ENCODE measurements at places on chromosomes 2 and 18.

DNA sequence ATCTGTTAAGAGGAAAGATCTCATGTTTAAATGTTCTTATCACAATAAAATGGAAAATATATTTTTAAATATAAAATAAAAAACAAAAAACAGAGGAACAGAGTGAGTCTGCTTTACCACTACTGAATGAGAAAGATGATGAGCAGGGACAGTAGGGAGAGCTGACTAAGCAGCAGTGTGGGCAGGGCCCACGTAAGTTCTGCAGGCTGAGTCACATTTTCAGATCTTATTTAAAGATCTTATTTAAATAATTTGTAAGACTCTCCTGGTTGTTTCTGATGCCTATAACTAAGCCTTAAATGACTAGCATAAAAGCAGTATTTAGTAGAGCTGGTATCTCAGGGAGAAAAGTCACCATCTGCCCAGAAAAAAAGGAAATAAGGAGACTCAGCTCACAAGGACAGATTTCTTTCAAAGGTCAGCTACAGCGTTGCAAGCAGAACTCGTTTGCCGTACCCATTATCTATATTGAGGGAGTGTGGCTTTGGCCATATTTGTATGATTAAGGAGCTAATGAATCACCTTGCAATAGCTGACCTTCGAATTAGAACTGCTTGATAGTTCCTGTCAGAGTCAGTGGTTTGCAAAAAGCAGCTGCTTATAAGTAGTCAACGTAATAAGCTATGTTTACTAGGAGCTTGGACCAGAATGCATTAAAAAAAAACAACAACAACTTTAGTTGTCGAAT is 322.1 kb upstream of the CHAC2 start:
- no peak for DNase-seq

DNA sequence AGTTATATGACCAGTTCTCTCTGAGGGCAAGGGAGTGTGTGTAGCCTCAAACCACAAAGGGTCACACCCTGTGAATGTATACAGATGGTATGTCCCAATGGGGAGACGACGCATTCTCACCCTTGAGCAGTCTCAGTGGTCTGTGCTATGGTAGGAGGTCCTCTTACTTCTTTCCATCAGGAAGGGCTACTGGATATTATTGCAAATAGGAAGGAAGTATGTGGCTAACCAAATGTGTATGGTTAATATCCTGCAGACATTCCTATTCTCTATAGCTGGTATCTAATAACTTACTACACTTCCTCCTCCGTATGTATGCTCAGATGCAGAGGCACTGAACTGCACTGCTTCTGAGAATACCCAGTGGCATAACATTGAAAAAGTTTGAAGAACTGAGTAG is 306.7 kb upstream of the CCDC68 start:
- no peak for DNase-seq

GRCh38 chr18:40124107-40124506 is 1830.9 kb upstream of the PIK3C3 start:
- no peak for DNase-seq

DNA sequence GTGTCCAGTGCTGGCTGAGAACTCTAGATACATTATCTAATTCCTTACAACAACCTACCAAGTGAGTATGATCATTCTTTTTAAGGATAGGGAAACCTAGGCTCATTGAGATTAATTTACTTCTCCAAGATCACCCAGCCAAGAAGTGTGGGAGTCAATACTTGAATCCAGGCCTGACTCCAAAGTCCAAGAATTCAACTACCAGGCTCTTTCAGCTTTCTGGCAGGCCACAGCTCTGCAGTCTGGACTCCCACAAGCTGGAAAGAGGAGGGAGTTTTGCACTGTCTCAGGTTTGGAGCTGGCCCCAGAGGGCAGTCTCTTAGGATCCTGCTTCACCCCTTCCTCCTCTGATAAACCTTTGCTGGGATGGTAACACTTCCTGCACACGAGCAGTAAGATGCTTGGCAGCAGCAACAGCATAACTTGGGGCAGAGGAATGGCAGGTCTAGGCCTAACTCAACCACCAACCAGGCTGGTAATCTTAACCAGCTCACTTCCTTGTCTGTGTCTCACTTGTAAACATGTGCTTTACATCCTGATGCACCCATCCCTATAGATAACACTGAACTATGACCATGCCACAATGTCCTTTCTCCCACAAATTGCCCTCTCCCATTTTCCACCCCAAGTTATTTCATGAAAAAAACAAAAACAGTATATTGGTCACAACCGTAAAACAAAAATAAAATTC is 111.1 kb upstream of the ACAA2 start:
- DNase-seq = no peak

DNA sequence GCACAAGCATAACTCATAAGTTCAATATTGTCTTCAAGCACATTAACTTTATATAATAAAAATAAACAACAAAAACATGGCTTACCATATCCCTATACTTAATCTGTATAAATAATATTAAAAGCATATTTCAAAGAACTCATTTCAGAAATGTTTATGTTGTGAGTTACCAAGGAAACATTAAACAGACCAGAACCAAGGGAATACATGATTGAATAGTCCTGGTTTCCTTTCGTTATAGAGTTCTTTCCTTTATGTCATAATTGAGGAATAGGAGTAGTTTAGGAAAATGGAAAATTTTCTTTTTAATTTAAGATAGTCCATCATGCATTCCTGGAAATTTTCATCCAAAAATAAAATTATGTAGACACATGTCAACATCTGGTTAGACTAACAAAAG is 343.0 kb downstream of the ERBB4 start:
- DNase-seq = no peak

GRCh38 chr18:49879271-49879580 is 65.9 kb upstream of the ACAA2 start:
- DNase-seq = no peak

All from stimulated activated CD4-positive, alpha-beta T cell treated with anti-CD3 and anti-CD28 coated beads, Interleukin-4, amount 100 ng/mL, for 48 hours (primary cell).